ENCODE measurements at places on chromosomes 3 and 15. TPM values are rescaled to one million over a fixed set of nuclear protein-coding genes. Genes with fewer than 3 reads are reported as not detected.

LRRC31 gene
- not detected for total RNA-seq

DNA sequence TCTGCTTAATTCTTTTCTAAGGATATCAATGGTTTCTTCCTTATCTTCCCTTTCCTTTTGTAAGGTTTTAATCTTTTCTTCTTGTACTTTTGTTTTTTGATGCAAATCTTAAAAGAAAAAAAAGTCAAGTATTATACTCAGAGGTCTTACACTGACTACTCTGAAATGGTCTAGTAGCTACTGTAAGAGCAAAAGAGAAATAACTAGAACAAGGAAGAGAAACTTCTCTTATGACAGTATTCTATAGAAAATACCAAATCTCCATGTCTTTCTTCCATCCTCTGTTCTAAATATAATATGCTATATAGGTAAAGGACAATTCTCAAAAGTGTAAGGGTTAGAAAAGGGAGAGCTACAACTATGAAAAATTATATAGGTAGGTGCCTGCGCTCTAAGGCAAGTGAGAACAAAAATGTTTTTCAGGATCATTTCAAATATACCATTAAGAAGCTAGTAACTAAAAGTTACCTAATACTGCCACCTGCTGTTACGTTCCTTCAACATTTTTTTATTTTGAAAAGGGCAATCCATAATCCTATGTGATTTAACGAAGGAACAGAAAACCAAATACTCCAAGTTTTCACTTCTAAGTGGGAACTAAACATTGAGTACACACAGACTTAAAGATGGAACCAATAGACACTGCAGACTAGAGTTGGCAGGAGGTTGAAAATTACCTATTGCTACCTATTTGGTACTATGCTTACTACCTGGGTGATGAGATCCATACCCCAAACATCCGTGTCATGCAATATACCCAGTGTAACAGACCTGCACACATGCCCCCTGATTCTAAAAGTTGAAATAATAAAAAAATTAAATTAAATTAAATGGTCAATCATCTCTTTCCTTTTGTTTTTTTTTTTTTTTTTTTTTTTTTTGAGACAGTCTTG is 36.7 kb downstream of the CIP2A start:
- DNase-seq: peak; percentile 48

DNA sequence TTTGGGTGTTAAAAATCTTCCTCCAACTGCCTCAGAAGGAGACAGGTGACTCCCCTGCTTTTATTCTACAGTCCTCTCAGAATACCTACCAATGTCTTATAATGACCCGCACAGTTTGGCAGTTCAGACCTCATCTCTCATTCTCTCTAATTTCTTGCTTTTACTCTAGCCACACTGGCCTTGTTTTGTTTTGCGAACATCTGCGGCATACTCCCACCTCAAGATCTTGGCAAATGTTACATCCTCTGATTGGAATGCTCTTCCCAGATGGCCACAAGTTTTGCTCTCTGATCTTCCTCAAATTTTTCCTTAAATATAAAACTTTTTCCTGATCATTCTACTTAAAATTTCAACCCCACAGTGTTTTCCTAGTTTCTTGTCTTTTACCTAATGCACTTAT is 94.1 kb downstream of the PLSCR2 start:
- DNase-seq: peak; percentile 22

DNA sequence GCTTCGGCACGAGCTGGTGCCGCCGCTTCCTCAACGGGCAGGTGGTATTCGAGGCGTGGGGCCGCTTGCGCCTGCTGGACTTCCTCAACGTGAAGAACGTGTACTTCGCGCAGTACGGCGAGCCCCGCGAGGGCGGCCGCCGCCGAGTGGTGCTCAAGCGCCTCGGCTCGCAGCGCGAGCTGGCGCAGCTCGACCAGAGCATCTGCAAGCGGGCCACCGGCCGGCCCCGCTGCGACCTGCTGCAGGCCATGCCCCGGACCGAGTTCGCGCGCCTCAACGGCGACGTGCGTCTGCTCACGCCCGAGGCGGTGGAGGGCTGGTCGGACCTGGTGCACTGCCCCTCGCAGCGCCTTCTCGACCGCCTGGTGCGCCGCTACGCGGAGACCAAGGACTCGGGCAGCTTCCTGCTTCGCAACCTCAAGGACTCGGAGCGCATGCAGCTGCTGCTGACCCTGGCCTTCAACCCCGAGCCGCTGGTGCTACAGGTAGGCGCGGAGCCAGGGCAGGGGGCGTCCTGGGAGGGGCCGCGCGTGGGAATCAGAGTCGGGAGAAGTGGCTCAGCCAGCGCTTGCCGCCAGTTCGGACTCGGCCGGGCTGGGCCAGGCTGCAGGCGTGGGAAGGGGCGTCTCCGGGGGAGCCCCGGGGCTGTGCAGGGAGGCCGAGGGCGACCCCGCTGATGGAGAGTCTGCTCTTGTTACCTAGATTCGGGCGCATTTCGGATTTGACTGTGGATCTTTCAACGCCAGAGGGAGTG is 1.1 kb downstream of the DIPK2A start:
- DNase-seq: peak; percentile 82

TIMP4 gene
- 5.1 TPM for total RNA-seq

STAC gene
- 22.3 TPM for total RNA-seq

DNA sequence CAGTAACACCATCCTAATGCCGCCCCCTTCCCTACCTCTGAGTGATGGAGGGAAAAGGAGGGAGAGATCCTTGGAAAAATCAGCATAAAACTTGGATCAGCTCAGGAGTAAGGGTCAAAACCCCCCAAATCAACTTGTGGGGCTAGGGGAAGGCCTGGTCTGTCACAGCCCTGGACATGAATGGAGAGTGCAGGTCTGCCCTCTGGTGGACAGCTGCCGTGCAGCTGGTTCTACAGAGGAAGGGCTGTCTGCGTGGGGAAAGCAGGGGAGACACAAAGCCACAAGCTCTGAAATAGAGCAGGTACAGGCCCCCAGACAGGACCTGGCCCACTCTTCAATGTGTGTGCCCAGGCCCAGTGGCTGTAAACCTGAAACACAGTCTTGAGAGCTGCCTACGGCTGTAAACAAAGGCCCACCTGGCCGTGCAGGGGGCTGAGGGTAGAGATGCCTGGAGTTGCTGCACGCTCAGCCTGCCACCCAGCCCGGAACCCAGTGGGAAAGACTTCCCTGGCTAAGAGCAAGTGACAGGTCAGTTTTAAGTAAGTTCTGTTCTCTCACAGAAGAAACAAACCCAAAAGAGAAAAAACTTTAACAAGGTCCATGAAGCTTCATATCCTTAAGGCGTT is 16.4 kb downstream of the CLK3 start:
- peak; percentile 47 for DNase-seq

CGNL1 gene
- 0.12 TPM for total RNA-seq

GRCh38 chr3:72141264-72141663 is 356.3 kb upstream of the PROK2 start:
- no peak for DNase-seq

ZNF662 gene
- total RNA-seq: 1.4 TPM

DNA sequence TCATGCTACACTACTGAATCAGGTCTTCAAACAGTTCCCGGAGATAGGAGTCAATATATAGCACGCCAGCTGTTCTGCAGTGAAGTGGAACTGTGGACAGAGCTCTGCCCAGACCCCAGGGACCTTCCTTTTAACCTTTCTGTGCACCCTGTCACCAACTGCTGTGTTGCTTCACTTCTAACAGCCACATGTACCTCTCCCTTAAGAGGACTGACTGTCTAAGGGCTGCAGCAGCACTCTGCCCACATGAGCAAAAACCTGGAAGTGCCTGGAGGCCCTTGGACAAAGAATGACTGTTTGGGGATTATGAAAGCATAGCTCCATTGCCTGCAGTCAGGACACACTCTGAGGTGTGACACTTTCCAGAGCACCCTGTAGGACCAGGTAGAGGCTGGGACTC is 88.3 kb upstream of the CTNNB1 start:
- DNase-seq: no peak

- no peak for DNase-seq
Measured at GRCh38 chr15:84785053-84785452, 32.1 kb upstream of the ALPK3 start.

GP5 gene
- total RNA-seq: not detected

GRCh38 chr3:53495146-53495519 is 722 bp downstream of the CACNA1D start:
- DNase-seq: no peak

DNA sequence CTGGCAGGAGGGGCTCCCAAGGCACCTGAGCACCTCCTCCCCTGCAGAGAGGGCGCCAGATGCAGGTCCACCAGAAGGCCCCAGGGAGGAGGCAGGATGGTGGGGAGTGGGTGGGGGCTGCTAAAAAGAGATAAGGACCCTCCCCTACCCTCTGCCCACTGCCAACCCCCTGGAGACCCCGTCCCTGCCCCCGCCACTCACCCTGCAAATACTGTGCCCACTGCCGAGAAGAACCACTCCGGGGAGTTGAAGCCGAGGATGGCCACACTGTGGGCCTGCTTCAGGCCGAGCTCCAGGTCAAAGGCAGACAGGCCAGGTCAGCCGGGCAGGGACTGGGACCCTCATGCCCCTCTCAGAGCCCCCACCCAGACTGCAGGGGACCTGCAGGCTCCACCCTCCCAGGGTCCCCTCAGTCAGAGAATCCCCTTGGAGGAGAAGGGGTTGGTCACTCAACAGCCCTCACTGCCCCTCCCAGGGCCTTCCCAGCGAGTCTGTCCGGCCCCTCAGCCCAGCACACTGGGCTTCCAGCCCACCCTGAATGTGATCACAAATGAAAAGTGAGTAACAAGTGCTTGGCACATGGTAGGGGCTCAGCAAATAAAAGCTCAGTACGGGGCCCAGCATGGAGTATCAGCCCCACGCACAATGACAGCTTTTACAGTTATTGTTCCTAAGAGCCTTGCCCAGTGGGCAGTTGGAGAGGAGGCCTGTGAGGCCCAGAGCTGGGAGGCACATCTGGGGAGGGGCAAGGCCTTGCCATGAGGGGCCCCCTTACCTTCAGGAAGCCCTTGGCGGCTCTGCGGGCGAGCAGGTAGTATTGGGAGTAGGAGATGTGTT is 40.4 kb downstream of the ACSBG1 start:
- DNase-seq: no peak

NANOGP8 gene
- not detected for total RNA-seq

GHRL gene
- not detected for total RNA-seq

TERC gene
- total RNA-seq: 110 TPM

THBS1 gene
- total RNA-seq: 5,591 TPM

DNA sequence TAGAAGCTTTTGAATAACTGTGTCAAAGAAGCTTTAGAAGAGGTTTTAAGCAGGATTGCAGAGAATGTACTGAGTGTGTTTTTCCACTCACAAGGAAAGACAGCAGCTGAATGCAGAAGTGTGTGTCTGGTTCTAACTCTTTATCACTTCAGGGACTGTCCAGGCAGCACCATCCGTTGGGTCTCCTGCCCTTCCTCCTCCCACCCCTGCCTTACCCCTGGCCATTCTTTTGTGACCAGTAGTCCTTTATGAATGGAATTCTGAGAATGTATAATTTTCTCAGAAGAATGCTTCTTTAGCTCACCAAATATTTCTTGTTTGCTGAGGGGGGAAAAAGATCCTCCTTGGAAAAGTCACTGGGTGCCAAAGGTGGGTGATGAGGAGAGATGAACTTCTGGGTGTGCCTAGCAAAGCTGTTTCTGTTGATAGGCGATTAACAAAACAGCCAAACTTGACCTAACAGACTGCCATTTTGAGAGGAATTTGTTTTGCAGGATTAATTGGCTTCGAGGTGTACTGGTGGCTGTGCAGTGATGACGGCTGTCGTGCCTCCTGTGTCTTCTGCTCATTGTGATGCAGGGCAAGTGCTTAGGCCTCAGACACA is 70.9 kb downstream of the IGF1R start:
- DNase-seq: no peak

NR1I2 gene
- not detected for total RNA-seq

- no peak for DNase-seq
Measured at GRCh38 chr15:29376590-29376989, 107.0 kb upstream of the NSMCE3 start.

DNA sequence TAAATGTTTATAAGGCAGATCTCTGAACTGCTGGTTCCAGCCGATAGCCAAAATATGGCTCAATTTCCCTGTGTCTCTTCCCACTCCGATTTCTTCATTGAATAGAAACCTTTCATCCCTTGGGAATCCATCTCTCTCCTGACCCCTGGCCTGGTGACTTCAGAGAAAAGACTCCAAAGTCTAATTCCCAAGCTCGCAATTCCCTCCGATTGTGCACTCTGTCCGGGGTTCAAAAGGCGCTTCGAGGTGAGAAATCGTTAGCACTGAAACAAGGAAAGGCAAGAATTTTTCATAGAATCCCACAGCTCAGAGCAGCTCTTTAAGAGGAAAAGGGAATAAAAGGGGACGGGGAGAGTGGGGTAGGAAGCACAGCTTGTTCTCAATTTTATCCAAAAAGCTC is 18.4 kb upstream of the RAD18 start:
- DNase-seq: no peak

DNA sequence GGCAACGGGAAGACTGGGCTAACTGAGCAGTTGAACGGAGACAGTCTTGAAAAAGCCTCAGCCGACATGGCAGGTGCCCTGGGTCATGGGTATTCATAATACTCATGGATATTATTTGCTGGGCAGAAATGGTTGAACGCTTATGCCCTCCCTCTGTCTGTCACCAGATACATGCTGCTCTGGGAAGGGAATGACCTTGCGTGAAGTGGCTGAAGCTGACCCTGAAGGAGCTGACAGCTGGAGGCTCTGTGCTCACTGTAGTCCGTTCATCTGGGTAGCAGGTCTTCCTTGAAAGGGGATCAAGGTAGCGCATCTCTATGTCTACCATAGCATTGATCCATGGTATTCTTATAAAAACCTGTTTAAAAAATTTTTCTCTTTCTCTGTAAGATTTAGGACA is 390.7 kb downstream of the PDCD6IP start:
- no peak for DNase-seq

GRCh38 chr15:77059786-77060361 is 11.0 kb downstream of the TSPAN3 start:
- no peak for DNase-seq

DNA sequence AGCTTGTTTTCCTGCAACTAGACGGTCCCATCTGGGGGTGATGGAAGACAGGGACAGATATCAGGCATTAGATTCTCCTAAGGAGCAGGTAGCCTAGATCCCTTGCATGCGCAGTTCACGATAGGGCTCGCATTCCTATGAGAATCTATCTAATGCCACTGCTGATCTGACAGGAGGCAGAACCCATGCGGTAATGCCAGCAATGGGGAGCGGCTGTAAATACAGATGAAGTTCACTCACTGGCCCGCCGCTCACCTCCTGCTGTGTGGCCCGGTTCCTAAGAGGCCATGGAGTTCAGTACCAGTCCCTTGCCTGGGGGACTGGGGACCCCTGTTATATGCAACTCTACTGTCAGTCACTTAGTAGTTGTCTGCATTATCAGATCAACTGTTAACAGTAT is 7.9 kb upstream of the DENND6A start:
- DNase-seq: no peak
